ENCODE measurements at places on chromosomes 1 and 21.

DNA sequence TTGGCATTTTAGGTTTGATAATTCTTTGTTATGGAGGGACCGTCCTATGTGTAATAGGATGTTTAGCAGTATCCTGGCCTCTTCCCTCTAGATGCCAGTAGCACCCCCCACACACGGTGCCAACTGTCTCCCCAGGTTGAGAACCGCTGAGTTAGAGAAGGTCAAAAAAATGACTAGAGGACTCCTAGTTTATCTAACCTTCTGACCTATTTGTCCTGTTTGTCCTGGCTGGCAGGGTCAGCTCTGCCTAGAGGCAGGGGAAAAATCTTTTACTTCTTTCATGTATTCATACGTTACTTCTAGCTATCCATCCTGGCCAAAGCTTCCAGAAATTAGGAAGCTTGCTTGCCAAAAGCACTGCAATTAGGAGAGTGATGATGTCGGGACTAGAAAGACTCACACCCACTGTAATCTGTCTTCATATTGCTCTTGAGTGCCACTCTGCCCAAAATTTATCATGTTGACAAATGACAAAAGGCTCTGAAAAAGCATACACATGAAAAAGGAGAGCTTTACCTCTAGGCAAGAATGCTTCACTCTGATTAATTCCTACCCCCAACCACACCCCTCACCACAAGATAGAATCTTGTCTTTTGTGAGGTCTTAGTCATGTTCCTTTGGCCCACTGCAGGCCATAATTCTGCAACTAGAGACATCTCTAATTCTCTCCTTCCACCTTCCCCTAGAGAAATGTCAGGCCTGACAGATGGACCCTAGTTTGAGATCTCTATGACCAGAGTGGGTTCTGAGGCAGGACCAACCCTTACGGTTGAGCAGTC, 14.4 kb upstream of the AKR1A1 start:
- DNase-seq: no peak

- DNase-seq: no peak
Observed at GRCh38 chr1:22615886-22616285, 20.5 kb upstream of the C1QA start.

DNA sequence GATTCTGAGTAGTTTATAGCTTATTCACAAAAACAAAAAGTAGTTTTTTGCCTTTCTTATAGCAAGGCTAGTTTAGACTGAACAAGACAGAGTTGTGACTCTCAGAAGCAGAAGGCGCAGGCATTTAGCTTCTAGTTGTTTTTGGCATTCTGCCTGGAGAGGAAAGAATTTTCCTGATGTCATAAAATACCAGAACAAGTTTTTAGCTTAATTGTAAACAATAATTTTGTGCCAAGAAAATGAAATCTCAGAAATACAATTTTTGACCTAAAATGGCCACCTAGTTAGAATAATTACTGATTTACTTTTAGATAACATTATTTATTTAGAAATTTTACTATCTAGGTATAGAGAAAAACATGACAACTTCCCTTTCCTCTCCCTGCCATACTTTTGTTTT, 1.0 kb downstream of the DNAJB4 start:
- DNase-seq: no peak

DNA sequence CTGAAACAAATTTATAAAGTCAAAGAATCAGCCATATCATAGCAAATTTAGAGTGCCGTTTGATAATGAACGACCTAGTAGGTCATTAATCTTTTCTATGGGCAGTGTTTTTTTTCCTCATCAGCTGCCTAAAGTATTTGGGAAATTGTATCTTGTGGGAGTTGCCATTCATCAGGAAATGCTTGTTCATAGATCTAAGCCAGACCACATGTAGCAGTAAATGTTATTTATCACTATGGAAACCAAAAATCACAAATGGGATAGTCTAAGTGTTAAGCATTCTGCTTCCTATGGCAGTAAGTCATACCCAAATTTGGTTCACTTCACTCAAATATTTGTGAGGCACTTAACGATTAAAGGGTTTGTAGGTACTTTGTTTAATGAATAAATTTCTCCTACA, 52.9 kb downstream of the LRRC8D start:
- DNase-seq: no peak

- no peak for DNase-seq
Observed at GRCh38 chr1:230264342-230264741, 161.8 kb downstream of the PGBD5 start.

- DNase-seq: no peak
Observed at GRCh38 chr1:4801192-4801924, 146.9 kb downstream of the AJAP1 start.

DNA sequence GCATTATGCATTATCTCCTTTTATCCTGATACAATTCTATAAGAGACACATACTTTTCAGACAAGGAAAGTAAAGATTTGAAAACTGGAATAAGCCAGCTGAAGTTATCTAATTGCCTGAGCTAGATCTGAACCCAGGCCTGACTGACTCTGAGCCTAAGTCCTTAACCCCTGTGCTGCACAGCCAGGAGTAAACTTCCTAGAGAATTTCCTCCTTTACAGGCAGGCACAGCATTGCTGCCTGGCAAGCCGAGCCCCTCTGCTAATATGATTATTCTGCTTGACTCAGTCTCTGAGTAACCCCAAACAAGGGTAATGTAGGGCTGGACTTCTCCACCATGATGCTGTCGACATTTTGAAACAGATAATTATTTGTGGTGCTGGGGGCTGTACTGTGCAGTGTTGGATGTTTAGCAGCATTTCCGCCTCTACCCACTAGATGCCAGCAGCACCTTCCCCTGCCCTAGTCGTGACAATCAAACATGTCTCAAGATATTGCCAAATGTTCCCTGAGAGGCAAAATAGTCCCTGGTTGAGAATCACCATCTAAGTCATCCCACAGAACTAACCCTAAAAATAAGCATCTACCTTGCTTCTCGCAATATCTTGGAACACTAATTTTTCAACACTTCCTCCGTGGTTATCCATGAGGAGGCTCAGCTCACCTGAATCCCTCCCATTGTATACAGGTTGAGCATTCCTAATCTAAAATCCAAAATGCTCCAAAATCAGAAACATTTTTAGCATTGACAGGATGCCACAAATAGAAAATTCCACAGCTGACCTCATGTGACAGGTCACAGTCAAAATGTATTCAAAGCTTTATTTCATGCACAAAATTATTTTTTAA, 18.5 kb downstream of the CAMK1G start:
- no peak for DNase-seq

GRCh38 chr1:204475656-204476432, 18.8 kb downstream of the PIK3C2B start:
- DNase-seq: no peak

DNA sequence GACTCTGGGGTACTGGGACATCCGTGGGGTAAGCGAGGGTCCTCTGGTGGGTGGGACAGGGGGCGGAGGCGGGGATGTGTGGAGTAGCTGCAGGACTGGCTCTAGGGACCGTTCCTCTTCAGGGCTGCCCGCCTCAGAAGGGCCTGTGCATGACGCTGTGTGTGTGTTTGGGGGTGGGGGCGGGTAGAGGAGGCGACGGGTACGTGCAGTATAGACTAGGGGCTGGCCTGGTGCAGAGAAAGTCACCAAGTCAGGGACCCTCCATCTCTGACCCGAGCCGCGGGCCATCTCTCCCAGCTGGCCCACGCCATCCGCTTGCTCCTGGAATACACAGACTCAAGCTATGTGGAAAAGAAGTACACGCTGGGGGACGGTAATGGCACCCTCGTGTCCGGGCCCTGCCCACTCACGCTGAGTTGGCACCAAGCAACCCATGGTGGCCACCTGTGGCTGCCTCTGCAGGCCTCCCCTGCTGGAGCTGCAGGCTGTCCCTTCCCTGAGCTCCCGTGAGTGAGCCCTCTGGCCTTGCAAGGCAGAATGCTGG, 342 bp downstream of the GSTM5 start:
- DNase-seq: no peak

GRCh38 chr1:229514578-229515275, 6.6 kb upstream of the NUP133 start:
- no peak for DNase-seq

DNA sequence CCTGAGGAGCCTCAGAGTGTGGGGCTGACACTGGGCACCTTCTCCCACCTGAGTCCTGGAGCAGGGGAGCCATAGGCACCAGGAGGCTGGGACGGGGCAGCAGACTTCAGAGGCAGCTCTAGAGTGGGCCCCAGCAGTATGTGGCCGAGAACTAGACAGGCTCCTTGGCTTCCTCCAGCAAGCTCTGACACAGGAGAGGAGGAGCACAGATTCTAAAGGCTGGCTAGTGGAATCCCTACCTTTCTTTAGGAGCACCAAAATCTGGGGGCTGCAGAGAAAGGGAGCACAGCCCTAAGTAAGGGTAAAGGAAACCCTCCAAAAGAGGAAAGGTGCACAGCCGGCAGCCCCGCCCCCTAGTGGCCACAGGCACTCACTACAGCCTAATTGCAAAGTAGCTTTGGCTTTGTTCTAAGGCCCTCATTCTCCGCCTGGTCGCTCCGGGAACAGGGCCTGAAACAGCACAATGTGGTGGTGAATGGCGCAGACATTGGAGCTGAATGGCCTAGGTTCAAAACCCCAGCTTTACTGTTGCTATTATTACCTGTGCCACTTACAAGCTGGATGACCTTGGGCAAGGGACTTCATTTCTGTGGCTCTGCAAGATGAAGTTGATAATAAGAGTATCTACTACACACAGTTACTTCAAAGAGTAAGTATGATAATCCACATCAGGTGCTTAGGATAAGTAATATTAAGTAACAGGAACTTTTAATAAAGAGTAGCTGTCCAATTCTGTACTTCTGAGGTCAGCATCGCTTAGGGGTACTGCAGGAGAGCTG, 8.8 kb upstream of the GUCA2A start:
- peak; percentile 52 for DNase-seq

DNA sequence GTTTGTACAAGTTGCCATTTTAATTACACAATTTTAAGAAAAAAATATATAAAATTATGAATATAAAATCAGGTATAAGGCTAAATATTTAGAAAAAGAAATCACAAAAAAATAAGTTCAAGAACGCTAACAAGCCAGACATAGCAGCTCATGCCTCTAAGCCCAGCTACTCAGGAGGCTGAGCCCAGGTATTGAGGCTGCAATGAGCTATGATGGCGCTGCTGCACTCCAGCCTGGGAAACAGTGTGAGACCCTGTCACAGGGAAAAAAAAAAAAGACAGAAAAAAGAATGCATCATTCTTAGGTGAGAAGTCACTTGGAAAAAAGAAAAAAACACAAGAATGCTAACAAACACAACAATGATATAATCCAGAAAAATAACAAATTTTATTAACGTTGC, 112.3 kb upstream of the PRDX6 start:
- no peak for DNase-seq

GRCh38 chr1:118204105-118204504, 19.1 kb upstream of the SPAG17 start:
- DNase-seq: no peak

GRCh38 chr1:229251185-229251584, 19.7 kb upstream of the RAB4A start:
- no peak for DNase-seq

DNA sequence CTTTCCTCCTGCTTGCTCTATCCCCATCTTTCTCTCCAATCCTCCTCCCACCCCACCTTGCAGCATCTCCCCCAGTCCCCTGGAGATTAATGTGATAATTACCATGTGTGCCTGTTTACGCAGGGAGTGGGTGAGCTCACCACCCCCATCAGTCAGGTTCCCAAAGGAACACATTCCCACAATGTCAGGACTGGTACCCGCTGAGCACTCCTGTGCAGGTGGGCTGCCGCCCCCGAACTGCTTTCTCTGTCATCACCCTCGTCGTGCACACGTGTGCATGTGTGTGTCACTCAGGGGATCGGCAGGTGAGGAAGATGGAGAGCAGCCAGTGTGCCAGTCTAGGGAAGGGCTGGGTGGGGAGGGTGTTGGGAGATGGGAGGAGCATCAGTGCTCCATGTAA, 163.4 kb downstream of the CACNA1E start:
- no peak for DNase-seq

DNA sequence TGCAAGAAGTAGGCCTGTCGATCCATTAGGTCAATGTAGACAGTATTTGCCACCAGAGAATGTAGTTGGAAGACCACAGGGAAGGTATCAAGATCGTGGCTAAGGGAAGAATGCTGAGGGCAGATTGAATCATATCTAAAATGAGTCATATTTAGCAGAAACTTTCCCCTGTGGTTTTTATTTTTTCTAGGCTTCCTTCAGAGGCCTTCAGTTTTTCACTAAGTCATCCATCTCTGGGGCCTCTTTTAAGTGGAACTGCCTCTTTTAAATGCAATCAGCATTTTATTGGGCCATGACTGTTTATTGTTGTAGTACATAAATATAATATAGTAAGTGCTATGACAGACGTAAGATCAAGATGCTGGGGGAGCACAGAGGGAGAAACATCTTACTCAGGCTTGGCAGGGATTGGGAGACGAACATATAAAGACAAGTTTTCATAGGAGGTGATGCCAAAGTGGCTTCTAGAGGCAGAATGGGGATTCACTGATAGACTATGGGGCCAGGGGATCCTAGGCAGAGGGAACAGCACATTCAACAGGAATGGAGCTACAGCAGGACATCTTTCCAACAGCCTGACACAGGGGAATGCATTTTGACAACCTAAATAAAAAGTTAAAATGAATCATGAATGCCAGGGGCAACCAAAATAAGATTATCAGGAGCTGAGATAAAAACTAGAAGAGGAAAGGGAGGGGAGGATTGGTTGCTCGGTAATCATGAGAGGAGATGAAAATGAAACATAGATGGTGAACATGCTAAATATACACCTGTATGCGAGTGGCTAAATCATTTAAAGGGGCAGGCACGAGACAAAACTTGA, 20.1 kb downstream of the UBE2U start:
- no peak for DNase-seq

- DNase-seq: no peak
Observed at GRCh38 chr1:37239225-37239740, 205.0 kb upstream of the GRIK3 start.

All from activated T-helper 1 cell treated with anti-CD3 and anti-CD28 coated beads, Interleukin-2, amount 50 U/mL, for 16 hours (primary cell).